ENCODE measurements at places on chromosomes 2 and 18.

DNA sequence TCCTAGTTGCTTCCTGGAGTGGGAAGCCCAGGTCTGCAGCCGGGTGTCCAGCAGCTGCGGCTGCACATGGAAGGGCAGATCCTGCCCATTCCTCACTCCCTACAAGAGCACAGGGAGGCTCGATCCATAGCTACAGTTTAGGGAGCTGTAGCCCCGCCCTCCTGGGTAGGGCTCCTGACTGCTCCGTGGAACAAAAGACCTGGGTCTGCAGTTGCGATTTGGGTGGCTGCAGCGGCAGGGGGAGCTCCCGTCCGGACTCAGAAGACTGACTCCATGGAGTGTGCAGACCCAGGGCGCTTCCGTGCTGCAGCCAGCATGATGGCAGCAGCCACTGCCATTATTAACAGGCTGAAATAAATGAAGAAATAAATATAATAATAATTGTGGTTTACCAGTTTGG, 157.3 kb downstream of the CTNNA2 start:
- DNase-seq = no peak

DNA sequence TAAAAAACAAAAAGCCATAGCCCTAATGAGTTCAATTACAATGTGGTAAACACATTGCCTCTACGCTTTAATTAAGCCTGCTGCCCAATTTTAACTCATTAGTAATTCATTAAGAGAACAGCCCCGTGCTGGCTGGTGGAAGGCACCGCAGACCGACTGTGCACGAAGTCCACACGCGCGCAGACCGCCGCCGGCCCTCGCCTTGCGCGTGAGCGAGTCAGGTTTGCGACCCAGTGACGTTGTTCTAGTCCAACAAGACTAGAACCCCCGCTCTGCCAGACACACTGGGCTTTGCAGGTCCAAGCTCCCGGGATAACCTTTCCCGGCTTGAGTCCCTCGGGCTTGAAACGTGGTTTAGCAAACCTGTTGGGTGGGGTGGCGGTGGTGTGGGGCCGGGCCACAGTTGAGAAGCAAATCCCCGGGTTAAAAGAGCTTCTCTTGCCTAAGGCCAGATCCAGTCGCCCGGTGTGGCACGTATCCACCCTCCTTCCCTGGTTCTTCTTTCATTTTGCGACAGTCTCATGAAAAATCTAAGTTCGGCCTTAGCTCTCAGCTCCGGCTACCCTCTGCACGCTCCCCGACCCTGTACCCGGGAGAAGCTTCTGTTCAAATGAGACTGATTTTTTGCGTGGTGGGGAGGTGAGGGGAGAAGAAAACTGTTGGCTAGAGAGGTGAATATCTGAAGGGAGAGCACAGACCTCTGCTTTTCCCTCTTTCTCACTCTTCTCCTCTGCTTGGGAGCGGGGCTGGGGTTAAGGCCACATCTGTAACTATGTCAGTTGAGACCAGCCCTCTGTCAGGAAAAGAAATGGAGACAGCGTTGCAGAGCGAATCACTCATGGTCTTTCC, 11.1 kb upstream of the SKOR2 start:
- no peak for DNase-seq

DNA sequence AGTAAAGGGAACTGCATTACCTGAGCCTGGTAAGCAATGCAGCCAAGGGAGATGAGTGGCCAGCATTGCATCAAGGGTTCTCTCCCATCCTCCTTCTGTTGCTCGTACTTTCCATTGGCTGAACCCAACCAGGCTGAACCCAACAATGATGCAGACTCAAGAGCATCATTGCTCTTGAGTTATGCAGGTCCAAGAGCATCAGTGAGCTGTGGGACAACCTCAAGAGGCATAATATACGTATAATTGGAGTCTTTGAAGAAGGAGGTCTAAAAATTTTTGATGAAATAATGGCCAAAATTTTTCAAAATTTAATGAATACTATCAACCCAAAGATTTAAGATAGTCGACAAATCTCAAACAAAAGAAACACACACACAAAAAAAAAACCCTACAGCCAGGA, 213.0 kb downstream of the RNF152 start:
- DNase-seq = no peak

DNA sequence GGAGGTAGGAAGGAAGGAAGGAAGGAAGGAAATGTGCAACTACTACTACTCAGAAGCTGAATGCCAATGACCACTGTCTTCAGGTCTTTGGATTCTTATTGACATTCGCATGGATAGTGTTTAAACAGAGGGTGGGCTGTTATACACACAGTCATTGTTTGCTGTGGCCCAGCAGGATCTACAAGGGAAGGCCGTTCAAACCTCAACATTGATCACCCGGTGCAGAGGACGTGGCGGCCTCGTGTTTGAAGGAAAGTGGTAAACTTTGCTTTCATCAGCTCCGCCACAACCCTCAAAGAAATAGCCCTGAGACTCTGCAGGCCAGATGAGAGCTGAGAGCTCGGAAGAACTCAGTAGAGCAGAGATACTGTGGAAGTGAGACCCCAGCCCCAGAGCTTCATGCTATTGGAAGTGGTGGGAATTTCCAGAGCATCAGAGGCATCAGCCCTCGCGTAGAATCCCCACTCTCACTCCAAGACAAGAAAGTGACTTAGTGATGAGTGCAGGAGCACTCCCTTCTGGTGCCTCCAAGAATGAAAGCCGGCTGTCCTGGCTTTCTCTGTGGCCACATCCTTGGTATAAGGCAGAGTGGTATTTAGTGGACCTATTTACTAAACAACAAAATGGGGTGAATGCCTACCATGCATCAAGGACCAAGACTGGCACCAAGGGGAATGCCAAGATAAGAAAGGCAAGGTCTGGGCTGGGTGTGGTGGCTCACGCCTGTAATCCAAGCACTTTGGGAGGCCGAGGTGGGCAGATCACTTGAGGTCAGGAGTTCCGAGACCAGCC, 10.1 kb upstream of the ROCK2 start:
- no peak for DNase-seq

DNA sequence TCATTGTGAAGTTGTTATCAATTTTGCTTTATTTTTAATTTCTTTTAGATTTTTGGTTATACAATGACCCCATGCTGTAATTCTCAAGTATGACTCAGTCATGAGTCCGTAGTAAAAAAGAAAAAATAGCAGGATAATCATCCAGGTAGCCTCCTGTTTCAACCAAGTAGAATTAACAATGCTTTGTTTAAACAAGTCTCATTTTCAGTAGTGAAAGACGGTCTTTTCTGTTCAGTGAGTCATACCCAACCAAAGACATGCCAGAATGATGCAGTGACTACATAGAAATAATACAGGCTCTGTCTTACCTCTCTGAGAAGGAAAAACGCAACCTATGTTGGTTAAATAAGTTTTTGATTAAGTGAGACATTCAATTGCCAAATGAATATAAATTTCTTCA, 67.8 kb upstream of the DSC1 start:
- DNase-seq = no peak

DNA sequence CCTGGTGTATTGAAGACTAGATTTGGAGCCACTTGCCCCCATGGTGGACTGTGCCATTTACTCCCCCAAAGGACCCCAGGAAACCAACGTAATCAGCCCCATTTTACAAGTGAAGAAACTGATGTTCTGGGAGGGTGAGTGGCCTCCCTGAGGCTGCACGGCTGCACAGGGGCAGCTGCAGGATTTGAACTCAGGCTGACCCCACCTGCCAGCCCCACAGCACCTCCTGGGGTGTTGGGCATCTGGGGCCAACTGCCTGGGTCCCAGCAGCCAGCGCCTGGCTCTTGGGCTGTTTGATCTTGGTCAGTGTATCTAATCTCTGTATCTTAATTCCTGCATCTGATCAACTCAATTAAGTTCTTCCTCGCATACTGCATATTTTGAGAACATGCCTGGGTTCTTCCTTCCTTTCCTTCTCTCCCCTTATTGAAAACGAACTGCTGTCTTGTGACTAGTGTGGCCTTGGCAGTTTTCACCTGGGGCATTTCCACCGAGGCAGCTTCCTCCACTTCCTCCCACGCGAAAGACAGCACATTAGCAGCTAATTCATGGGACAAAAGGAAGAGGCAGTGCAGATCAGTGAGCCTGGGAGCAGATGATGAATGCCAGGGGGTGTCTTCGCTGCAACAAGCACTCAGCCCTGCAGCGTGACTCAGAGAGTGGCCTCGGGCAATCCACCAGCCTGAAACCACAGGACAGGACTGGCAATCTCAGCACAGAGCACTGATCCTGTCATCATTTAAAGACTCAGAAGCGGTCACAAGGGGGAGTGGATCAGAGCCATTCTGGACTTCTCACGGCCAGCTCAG, 184.1 kb upstream of the RAB12 start:
- DNase-seq = no peak

DNA sequence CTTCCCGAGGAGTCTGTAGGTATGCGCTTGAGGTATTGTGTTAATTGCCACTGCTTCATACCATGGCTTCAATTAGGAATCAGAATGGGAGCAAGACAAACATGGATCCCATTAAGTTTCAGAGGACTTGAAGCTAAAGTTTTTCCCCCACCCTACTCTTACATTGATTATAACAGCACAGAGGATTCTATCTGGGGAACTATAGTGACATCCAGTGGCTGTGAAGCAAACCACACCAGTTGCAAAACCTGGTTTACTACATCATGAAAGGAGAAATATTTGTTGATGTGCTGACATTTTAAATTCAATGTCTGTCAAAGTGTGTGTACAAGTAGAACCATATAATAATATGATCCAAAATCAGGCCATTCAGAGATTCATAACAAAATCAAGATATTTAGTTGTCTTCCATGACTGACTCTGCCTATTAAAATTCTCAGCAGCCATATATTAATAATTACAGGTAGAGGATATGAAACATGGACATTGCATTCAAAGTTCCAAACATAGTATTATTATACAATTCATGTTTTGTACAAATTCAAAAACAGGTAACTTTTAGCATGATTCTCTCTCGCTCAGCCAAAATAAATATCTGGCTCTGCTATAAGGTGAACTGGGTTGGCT, 82.9 kb downstream of the GRB14 start:
- no peak for DNase-seq

- DNase-seq = no peak
Observed at GRCh38 chr18:50695431-50696176, 124.2 kb downstream of the MRO start.

- no peak for DNase-seq
Observed at GRCh38 chr18:5106730-5107129, 90.3 kb downstream of the AKAIN1 start.

DNA sequence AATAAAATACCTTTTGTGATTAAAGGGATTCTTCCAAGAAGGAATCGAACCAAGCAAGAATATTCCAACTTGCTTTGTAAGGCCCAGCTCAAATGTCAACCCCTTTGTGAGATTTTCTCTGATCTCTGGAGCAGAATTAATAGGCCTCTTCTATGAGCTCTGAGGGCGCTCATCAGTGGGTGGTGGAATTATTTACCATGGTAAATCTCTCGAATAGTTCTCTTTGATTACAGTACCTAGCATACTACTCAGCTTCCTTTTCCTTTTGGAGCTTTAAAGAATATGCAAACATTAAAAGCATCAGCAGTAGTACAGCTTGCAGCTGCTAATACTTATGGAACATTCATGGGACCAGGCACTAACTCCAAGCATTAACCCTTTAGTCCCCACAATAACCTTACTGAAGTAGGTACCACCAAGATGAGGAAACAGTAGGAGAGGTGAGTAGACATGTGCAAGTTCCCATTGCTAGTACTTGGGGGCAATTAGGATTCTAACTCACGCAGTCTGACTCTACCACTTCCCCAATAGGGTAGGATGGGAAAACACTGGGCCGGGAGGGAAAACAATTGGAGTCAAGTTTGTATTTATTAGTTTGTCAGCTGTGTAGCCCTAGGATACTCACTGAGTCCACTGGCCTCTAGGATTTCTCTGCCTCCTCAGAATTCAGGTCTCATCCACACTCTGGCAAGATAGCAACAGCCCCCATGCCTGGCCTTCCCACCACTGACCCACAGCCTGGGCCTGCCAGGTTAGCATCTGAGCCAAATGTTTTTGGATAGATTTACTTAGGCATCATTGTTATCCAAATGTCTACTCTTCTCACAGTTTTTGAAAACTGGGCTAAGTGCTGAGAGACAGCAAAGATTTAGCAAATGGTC, 21.7 kb downstream of the ADD2 start:
- no peak for DNase-seq

DNA sequence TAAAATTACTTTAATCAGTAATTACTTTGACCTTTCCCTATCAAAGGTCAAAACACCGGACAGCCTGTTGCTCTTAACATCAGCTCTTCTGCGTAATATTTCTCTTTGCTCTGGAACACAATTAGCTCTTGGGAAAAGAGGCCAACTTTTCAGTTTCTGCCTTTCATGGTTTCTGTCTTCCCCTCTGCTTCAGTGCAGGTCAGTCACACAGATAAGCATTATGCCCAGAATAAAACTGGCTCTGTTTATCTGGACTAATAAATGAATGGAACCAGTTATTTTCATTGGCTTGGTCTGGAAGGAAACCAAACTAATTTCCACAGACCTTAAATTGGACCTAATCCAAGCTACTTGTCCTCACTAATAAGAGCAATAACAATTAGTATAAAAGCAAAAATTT, 26.2 kb upstream of the GALNT3 start:
- DNase-seq = no peak

- no peak for DNase-seq
Observed at GRCh38 chr2:7725171-7725849, 808.1 kb downstream of the RNF144A start.

GRCh38 chr18:49645841-49646351, 84.0 kb downstream of the LIPG start:
- DNase-seq = no peak

GRCh38 chr2:53913721-53914120, 54.0 kb upstream of the GPR75 start:
- no peak for DNase-seq
